ENCODE measurements at places on chromosomes 7 and 10.

GRCh38 chr7:1269336-1269890 lies 36.7 kb downstream of the UNCX start:
- DNase-seq, result no peak

- DNase-seq, result no peak
Measured at GRCh38 chr7:115864082-115864481, 166.5 kb downstream of the TFEC start.

- DNase-seq, result no peak
Measured at GRCh38 chr7:135745703-135746312, 2.8 kb downstream of the FAM180A start.

DNA sequence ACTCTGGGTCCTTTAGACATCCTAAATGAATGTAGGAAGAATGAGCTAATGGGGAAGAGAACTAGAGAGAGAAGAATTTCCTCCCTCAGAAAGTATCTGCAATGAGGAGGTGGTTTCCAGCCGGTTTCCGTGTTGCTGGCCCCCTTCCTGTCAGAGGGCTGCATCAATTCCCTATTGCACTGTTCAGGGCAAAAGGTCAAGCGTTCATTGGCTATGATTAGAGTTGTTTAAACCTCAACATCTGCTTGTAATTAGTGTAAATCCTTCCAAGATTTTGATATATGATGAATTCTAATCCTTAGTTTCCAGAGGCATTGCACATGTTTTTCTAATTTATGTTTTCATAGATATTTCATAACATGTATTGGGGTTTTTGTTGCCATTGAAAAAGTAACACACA lies 107.3 kb upstream of the SGCE start:
- no peak for DNase-seq

DNA sequence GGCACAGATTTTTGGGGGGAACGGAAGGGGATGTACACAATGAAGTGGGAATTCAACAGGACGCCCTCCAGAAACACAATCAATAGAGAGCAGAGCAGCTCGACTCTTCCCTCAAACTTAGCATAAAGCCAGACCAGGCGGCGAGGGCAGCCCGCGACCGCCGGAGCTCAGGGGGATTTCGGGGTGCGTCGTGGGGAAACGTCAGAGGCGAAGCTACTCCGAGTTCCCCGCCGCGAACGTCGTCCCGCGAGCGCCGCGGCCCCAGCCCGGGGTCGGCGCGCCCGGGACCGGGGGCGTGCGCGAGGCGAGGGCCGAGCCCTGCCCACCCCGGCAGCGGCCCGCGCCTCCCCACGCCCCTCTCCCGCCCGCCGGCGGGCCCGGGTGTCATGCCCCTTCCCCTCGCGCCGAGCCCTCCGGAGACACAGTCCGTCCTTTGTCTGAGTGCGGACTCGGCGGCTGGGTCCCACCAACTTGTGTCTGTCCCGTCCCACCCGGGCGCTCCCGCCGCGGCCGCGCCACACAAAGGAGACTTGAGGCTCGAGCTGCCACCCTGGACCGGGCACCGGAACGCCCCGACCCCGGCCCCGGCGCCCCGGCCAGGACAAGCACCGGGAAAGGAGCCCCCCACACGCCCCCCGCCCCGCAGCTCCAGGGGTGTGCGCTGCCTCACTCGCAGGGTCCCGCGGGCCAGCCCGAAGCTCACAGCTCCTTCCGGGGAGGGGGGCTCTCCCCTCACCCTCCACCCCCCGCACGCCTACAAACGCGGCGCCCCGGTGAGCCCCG lies 634 bp downstream of the EZH2 start:
- peak; percentile 22 for DNase-seq

GRCh38 chr10:113515161-113515560 lies 37.7 kb upstream of the HABP2 start:
- DNase-seq, result no peak

GRCh38 chr10:26085549-26085948 lies 131.0 kb upstream of the GAD2 start:
- DNase-seq, result no peak

- no peak for DNase-seq
Measured at GRCh38 chr10:50796693-50797092, 57.0 kb downstream of the ASAH2B start.

DNA sequence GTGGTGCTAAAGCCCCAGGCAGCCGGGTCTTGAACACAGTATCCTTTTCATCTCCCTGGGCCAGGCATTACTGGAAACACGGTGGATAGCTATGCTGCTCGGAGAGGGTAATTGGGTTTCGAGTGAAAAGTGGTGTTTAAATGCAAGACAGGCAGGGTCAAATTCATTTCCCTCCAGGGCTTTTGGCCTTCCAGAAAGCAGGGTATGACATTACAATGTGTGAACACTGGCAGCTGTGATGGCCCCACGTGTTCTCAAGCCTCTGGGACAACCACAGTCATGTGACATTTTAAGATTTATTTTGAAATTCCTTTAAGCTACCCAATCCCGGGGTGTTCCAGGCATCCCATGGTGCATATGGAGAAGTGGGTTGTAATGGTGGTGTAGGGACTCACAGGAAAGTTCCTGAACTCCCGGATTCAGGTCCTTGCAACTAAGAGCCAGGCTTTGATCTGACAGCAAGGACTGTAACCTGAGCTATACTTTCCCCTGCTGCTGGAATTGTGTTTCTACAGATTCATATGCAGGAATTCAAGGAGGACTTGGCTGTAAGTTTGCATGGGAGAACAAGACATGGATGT lies 46.8 kb downstream of the INSYN2A start:
- DNase-seq, result no peak

GRCh38 chr10:60073781-60074656 lies 167.7 kb upstream of the CCDC6 start:
- DNase-seq, result no peak

DNA sequence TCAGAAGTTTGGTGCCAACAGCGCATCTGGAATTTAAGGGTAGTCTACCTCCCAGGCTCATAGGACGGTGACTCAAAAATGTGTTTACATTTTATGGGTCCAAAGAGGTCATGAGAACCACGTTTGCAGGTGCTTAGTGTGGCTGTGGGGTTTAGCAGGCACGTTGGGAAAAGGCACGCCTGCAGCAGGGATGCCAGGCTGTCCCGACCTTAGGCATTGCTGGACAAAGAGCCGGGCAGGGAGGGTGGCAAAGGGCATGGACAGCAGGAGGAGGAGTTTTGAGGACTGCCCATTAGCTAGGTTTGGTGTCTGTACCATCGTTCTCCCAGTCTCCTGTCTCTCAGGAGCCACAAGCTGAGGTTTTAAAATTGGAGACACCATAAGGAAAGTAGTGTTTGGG lies 104.4 kb downstream of the TRRAP start:
- DNase-seq, result no peak

DNA sequence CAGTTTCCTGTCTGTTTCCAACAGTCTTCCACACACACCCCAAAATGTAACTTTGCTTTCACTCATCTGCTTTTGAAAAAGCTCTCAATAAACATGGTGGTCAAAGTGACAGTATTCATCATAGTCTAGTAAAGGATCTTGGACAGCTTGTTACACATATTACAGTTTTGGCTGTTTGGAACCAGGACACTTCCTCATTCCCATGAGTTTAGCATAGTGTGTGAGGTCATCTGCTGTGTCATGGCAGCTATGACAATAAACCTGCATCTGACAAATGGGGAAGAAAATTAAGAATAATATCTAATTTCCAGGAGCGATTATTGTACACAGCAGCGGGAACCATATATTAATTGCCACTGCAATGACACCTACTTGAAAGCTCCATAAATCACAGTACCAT lies 184.3 kb upstream of the SLC26A5 start:
- no peak for DNase-seq

- DNase-seq, result no peak
Measured at GRCh38 chr7:20980232-20980631, 193.5 kb upstream of the SP8 start.

DNA sequence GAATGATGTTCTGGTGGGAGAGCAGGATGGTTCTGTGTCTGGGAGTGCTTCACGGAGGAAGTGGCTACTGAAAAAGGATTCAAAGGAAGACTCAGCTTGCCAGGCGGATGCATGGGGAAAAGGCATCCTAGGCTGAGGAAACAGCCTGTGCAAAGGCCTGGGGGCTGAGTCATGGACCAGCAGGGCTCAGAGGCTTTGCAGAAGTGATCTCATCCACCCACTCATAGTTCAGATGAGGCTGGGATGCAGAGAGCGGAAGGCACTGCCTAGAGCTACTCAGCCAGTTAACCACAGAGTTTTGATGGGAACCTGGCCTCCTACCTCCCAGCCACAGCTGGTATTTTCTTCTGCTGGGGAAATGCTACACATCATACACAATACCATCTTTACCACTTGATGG lies 15.8 kb upstream of the ADAMTS14 start:
- no peak for DNase-seq

- DNase-seq, result no peak
Measured at GRCh38 chr10:97574374-97575126, 2.0 kb downstream of the ANKRD2 start.

DNA sequence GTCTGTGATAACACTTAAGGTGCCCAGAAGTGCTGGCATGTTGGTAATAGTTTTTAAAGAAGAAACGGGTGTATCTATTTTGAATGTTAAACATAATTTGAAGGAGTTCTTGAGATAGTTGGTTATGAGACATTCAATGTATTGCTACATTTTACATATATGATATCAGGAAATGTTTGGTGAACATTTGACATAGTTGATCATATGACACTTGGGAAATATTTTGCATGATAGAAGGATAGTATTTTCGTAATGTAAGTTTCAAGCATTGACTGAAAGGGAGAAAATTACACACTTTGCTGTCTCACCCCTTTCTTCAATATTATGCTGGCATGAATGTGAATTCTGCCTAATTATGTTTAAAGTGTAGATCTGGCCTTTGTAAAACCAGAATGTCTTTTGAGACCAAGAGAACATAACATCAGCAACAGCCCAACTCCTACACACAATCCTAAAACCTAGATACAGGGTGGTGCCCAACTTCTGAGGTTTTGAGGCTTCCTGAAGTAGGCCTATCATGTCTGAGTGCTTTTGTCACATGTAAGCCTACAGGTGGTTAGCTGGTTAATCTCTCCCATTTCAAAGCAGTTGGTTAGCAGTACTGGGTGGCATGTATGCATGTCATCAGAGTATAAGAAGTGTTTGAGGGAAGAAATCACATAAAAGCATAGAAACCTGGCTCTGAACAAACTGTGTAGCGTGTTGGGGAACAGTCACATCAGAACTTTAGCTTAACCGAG lies 2.1 kb downstream of the ADD3 start:
- peak; percentile 46 for DNase-seq

Data from activated CD4-positive, CD25-positive, alpha-beta regulatory T cell treated with anti-CD3 and anti-CD28 coated beads, Interleukin-2, amount 50 U/mL, for 16 hours (primary cell).